ENCODE measurements at places on chromosomes 5 and 9. TPM values are rescaled to one million over a fixed set of nuclear protein-coding genes. Genes with fewer than 3 reads are reported as not detected.

KIF12 gene
- polyA plus RNA-seq, result 249 TPM

DNA sequence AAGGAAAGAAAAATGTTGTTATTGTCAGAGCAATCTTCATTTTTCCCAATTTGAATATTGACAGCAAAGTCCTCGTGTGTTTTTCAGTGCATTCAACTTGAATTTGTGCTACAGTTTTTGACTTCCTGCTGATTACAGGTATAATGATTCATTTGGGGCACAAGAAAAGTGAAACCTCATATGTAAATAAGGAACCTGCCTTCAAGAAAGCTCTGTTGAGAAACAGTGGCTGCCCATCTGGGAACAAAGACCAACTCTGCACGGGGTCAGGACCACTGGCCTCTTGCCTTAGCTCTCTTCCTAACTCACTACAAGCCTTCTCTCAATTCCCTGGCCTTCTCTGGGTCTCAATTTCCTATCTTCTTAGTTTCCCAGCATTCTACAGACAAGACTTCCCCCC, 21.0 kb downstream of the TIMD4 start:
- DNase-seq, result no peak

DNA sequence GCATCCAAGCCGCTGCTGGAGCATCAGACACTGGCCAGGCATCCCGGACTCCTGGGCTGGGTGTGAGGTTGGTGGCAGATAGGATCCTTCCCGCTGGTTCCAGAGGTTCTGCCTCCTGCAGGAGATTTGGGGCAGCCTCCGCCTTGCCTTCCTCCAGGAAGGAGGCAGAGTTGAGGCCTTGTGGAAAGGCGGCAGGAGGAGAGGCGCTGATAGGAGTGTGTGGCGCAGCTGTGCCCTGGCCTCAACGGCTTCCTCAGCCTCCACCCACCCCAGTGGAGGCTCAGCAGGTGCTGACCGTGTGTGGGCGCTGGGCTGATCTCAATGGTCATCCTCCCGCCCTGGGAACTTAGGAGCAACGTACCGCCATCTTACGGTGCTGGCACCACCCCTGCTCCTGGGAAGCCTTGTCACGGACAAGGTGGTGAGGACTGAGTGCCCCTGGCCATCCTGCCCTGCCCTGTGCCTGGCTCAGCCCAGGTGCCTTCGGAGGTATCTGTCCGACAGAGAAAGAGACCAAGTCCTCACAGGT, 10.2 kb downstream of the NCS1 start:
- DNase-seq, result no peak

DNA sequence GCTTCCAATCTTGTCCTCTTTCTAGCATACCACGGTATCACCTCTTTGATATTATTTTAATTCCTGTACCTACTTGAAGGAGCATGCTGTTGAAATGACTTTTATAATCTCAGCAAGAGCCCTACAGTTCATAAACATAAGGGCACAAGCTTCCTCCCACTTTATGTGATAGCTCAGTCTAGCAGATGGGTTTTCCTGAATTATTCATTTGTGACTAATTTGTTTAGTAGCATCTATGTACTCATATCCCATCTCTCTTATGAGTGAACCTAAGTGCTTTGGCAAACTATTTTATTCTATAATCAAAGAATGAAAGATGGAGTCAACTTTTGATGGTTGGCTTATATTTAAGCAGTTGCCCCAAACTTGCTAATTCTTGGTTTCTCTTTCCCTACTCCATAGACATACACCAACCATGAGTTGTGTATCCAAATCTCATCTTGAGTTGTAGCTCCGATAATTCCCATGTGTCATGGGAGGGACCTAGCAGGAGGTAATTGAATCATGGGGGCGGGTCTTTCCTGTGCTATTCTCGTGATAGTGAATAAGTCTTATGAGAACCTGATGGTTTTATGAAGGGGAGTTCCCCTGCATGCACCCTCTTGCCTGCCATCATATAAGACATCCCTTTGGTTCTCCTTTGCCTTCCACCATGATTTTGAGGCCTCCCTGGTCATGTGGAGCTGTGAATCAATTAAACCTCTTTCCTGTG, 17.7 kb downstream of the TXNDC8 start:
- no peak for DNase-seq

DNA sequence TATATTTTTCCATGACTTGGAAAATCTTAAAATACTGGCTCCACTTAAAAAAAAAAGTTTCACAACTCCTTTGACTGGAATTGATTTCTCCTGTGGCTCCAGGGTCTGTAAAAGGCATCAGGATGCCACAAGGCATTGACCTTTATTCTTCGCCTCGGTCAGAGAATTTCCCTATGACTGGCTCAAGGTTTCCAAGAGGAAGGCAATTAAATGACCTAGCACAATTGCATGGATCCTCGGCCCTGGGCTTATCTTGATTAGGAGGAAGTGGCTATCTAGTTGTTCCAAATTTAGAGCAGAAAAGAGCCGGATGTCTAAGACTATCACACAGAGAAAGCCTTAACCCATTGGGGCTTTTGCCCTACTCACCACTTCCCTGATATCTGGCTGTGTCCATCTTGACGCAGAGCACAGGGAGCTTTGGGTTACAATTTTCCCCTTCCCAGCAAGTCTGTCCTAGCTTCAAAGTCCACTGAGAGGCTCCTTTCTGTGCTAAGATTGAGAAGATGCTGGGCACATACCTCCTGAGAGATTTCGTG, 56.9 kb upstream of the COL15A1 start:
- no peak for DNase-seq

DNA sequence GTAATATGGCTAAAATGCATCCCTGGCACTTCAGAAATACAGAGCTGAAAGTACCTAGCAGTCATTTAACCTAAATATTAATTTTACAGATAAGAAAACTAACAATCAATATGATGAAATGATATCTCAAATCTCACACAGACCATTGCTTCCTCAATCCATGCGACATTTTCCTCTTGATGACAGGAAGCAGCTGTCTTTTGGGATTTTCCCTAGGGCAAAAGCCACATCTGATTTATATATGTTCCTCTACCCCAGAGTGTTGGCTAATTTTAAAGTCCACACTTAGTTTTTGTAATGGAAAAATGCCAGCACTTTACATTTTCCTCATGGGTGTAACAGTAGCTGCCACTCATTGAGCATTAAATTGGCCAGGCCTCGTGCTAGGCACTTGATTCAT, 47.7 kb upstream of the ITGA1 start:
- no peak for DNase-seq

PCDHA3 gene
- polyA plus RNA-seq, result 0.33 TPM

ACSL6 gene
- polyA plus RNA-seq, result 2.4 TPM

- no peak for DNase-seq
Observed at GRCh38 chr5:100518377-100518776, 16.8 kb upstream of the FAM174A start.
